Activated naive CD8-positive, alpha-beta T cell treated with anti-CD3 and anti-CD28 coated beads, Interleukin-2, amount 50 U/mL, for 16 hours (primary cell): ENCODE measurements at places on chromosomes 1 and 21.

- no peak for DNase-seq
These were observed 363.8 kb downstream of the DISC1 start for GRCh38 chr1:231990388-231990787.

- no peak for DNase-seq
These were observed 270.6 kb upstream of the ZRANB2 start for GRCh38 chr1:71351438-71351837.

GRCh38 chr1:202553560-202554038 is 156.7 kb downstream of the SYT2 start:
- DNase-seq, result no peak

DNA sequence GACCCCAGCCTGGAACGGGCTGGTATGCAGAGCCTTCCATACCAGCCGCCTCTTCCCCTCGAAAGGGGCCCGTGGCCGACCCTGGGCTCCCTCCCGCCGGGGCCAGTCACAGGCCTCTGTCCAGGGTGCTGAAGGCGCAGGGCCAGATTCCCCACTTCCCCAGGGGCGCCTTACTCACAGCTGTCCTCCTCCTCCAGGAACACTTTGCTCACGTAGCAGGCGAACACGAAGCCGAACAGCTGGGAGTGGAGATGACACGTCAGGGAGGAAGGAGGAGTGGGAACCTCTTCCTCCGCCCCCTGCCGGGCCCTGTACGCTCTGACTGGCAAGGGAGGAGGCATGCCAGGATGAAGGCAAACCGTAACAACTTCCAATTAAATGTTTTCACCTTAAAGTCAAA is 57.3 kb downstream of the NKAIN1 start:
- DNase-seq, result no peak

DNA sequence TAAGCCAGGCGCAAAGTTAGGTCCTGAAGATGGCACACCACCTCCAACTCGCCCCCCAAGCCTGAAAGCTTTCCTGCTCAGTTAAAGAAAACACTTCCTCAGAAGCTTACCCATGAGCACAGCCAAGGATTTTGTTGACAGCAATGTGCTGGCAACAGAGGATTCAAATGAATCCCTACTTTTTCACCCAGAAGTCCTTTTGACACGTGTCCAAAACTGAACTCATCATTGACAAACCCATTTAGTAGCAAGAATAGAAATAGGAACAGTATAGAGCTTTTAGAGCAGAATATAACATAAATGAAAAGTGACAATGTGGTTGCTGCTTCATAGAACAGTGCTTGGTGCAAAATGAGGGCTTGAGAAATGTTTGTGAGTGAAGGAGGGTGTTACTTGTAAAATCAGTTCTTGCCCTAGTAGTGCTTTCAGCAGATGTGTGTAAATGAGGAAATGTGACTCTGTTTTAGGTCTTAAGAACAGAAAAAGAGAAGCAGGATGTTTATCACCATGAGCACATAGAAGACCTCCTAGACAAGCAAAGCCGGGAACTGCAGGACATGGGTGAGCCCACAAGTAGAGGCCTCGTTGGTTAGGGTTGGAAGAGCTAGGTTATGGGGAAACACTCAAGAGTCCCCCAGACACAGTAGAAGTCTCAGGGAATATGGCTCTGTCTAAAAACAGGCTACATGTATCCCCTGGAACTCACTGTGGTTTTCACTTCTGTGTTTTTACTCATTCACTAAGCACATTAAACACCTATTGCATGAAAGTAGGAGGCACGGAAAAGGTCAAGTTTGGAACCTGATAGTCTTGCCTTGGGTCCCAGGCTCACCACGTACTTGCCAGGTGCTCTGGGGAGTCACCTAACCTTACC is 48.6 kb upstream of the TMEM125 start:
- DNase-seq, result no peak

DNA sequence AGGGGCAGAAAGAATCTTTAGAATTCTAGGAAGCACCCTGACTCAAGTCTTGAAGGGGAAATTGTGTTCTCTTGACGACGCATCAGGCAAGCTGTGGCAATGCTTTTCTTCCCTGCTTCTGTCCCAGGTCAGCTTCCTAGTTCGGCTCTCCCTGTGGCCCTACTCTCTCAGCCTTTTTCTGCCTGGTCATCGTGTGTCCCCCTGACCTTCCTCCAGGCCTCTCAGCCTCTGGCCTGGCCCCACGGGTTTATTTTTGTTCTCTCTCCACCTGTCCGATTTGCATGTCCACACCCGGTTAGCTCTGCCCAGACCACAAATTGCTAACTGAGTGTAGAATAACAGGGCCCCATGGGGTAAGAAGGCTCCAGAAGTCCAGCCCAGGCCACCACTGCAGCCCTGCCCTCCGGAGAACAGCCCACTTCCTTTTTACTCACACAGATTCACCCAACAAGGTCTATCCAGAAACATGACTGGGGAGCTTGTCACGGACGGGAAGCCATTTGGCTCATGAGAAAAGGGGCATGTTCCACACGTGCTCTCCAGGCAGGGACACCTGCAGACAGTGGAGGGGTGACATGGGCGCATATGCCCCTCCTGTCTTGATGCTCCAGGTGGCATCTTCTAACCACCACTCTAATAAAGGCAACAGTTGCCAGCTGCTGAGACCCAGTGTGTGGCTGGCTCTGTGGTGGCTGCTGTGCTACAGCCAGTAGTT is 9.8 kb downstream of the KCNN3 start:
- no peak for DNase-seq

DNA sequence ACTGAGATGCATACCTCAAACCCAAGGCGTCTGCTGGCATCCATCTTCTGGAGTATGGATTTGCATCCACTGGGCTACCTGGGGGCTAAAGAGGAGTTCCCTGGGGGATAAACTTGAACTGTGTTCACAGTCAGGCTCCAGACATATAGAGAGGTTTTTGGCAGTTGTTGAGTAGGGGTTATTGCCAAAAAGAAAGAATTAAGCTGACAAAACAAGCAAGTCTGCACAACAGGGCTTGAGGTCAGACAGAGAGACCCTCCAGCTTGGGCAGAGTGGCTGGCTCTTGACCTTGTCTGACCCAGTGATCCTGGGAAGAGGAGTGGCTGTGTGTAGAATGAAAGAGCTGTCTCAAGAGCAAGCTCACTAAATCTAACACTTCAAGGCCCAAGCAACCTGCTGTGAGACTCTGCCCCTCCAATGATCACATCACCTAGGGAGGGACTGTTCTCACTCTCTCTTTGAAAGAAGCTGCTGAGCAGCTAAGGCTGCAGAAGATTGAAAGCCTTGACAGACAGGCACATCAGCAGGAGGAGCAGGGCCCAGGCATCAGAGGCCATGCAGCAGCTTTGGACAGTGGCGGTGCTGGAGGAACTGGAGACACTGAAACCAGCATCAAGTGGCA is 61.5 kb downstream of the SYT2 start:
- no peak for DNase-seq

GRCh38 chr21:34582506-34583150 is 32.3 kb downstream of the RCAN1 start:
- DNase-seq, result no peak

DNA sequence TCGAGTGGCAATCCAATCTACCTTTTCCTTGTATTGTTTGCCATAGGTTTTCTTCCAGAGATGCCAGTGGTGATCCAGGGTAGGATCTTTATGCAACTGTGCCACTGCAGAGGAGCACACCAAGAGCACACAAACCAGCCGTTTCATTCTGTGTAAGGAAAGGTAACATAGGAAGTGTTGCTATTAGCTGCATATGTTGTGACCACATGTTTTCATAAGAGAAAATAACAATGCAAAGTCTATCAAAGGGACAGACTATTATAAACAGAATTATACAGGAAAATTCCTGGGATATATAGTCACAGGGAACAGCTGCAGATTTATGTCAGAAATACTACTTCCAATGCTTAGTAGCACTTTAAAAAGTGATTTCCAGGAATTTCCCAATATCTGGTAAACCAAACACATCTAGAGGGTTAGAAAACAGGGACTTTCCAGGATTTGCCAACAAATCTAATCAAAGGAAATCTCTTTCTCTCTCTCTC is 919 bp downstream of the CTSS start:
- DNase-seq, result no peak

- DNase-seq, result no peak
These were observed 64.2 kb downstream of the SLX9 start for GRCh38 chr21:45004059-45004422.

- DNase-seq, result no peak
These were observed 413.8 kb upstream of the NFIA start for GRCh38 chr1:60668585-60668984.

- no peak for DNase-seq
These were observed 9.8 kb downstream of the CD34 start for GRCh38 chr1:207901041-207901653.

GRCh38 chr1:110616587-110616986 is 10.4 kb upstream of the KCNA2 start:
- no peak for DNase-seq

GRCh38 chr1:5481889-5482288 is 510.3 kb downstream of the NPHP4 start:
- no peak for DNase-seq

GRCh38 chr1:70980361-70980760 is 67.3 kb downstream of the PTGER3 start:
- no peak for DNase-seq

DNA sequence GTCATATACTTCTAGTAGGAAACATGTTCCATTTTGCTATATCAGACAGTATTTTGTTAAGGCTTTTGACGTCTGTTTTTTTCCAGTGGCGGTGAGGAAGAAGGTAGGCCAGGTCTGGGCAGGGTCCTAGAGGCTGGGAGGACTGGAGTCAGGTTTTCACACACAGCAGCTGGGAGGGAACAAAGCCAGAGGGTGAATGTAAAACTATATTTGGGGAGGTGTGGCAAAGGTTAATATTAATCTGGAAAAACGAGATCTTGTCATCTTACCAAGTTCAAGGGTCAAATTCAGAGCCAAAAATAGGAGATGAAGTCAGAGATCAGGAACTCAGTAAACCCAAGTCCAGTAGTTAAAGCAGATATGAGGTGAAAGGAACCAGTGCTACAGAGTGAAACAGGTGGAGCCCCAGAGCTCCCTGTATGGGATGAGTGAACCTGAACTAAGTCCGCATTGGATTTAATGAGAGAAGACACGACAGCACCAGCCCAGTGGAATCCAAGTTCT is 10.7 kb upstream of the OTUD7B start:
- DNase-seq, result no peak

GRCh38 chr1:109078317-109078716 is 2.5 kb upstream of the TAF13 start:
- no peak for DNase-seq

- DNase-seq, result no peak
These were observed 37.2 kb downstream of the EVI5 start for GRCh38 chr1:92747735-92748134.

DNA sequence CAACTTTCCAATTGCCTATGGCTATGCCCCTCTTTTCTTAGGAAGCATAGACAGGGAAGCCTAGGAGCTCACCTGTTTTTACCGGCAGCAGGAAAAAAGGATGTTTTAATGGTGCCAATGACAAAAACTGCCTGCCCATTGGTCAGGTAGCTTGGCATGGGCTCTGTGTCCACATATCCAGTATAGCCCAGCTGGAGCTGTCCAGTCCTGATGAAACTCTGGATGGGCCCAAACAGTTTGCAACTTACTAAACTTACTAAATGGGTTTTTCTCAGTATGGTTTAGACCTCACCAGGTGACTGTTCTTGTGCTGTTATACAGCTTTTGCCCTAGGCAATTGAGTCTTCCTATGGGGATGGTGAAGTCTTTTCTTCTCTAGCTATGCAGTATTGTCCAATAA is 711.2 kb downstream of the AMY1C start:
- no peak for DNase-seq

DNA sequence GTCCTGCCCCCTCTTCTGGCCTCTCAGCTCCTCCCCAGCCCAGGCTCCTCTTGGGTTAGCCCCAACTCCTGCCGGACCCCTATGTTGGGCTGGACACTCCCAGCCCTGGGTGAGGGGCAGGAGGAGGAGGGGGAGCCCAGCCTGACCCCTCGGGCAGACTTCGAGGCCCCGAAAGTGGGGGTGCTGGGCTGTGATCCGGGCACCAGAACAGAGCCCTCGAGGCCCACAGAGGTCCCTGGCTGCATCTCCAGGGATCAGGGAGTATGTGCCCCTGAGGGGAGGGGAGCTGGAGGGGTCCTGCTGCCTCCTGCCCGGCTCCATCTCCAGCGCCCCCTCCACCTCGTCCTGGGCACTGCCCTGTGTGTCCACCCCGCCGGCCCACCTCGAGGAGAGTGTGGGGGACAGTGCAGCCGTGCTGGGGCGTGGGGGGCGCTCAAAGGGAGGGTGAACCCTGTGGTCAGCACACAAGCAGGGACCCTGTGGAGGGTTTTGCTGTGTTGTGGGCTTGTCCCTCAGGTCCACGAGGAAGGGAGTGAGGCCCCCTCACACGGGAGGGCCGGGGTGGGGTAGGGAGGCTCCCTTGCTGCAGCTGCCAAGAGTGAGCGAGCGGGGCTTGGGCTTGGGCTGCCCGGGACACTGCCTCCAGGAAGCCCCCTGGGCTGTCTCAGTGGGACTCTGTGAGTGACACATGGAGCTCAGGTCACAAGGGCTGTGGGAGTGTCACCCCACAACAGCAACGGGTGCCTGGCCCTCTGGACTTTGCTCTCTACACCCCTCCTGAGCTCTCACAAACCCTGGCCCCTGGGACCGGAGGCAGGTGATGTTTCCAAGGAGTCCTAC is 54.4 kb downstream of the COL18A1 start:
- DNase-seq, result no peak

DNA sequence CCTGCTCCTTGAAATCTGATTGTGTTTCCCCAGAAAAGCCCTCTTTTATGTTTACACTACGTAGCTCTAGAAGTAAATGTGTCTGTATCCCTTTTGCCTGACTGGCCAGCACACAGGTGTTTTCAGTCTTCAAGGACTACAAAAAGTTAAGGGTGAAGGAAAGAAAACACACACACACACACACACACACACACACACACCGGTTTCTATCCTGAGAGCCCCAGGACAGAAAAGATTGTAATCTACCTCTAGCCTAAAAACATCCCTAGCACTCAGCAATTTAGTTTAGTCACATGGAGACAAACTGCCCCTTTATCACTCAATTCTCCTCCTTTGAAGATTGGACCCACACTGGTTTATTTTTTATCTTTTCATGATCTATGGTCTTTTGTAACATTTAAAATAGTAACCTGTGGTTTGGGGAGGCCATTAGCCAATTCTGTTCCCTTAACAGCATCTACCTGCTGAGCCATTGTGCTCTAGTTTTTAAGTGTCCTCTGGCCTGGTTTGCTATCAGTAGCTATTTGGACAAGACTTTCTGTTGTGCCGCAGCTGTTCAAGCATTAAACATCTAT is 15.8 kb upstream of the TRIM45 start:
- no peak for DNase-seq

GRCh38 chr1:8665833-8666232 is 151.6 kb downstream of the RERE start:
- no peak for DNase-seq

- DNase-seq, result no peak
These were observed 90.0 kb downstream of the MACF1 start for GRCh38 chr1:39294531-39294930.

- no peak for DNase-seq
These were observed 210.8 kb upstream of the CACYBP start for GRCh38 chr1:174788981-174789380.

GRCh38 chr1:160541622-160542302 is 18.7 kb upstream of the SLAMF6 start:
- no peak for DNase-seq

GRCh38 chr1:222247811-222248310 is 300.0 kb downstream of the HHIPL2 start:
- no peak for DNase-seq
